Uterus (tissue), 4 donors: ENCODE measurements at places on chromosomes 2 and 18.
A peak's percentile ranks its signal among the peaks of the same experiment; 100 is the strongest.

- DNase-seq, result no peak
Measured at GRCh38 chr2:96552315-96553175, 16.0 kb downstream of the ARID5A start.

DNA sequence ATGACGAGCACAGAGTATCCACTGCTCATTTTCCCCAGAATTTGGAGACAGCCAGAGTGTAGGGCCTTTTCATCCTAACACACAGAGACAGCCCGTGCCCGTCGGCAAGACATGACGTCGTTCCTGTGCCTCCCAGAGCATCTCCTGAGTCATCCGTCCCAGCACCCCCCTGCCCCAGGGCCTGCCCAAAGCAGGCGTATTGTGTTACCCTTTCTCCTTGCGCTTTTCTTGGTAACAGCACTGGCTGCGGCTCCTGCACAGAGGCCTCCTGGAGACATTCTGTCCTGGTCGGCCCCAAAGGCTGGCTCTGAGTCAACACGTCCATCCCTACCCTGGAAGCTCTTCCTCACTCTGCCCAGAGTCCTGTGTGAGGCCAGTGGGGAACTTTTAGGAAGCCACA lies 217.1 kb downstream of the KLHL29 start:
- peak; percentile 59 for DNase-seq

GRCh38 chr2:201135386-201135785 lies 19.4 kb downstream of the CFLAR start:
- no peak for DNase-seq

- no peak for DNase-seq
Measured at GRCh38 chr2:69307579-69308064, 79.4 kb downstream of the GFPT1 start.

DNA sequence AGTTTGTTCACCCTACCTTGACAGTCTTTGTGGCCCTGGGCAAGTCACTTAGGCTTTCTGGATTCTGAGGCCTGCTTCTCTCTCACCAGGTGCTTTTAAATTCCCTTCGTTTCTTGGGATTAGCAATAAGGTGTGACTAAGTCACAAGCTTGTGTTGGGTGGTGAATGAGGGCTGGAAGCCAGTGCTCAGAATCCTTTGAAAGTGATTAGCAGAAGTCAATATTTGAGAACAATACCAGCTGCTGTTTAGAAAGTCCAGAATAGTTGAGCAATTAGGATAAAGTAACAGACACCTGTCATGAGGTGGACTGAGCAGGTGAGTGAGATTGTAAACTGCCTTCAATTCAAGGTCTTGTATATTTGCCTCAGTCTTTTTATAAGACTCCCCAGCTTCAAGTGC lies 19.3 kb upstream of the MGAT5 start:
- DNase-seq, result no peak

- no peak for DNase-seq
Measured at GRCh38 chr18:51370996-51371395, 173.5 kb upstream of the MEX3C start.

GRCh38 chr2:230757476-230757875 lies 44.8 kb downstream of the CAB39 start:
- no peak for DNase-seq

DNA sequence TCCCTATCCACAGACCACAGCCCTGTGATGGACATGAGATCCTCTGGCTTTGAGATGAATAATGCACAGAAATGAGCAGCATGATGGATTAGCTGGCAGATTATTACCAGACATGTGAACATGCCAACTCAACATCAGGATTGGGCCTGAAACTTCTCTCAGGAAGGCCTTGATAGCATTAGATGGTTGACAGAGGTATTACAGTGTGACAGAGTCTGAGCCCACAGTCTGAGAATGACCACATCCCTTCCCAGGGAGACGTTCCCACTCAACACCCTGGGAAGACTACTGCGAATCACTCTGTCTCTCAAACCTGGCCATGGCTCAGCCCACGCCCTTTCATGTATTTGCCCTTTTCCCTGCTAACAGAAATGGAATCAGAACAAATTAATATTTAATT lies 66.9 kb downstream of the BCL11A start:
- DNase-seq, result no peak

DNA sequence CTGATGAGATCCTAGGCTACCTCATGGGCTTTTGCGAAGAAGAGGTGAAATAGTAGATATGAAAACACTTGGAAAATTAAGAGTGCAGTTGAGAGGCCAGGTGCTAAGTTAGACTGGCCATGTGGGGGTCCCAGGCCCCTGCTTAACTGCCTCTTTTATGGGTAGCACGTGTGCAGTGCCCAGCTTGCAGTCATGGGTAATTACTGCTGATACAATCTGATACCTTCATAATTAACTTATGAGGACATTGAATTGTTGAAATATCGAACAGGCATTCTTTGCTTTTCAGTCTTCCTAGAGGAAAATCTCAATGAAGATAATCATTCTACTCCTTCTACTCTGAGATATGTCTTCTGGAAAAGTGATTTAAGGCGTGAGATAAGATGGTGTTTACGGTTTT lies 11.6 kb downstream of the TRAF3IP1 start:
- DNase-seq, result no peak

DNA sequence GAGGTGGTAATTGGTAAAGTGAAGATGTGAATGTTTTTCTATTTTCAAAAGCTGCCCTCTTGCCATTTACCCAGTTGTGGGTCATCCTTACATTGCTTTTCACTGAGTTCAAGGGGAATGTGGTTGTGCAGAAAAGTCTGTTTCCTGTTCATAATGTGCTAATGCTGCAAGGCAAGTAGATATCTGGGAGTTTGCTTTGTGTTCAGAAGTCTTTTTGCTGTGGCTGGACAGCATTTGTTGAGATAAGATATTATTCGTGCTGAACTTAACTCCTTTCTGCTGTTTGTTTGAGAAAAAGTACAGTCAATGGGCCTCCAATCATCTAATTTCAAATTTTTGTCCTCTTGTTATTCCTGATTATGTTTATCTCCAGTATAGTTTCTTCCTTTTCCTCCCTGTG lies 263.2 kb downstream of the LTBP1 start:
- no peak for DNase-seq

GRCh38 chr18:48829443-48830149 lies 121.2 kb downstream of the SMAD7 start:
- DNase-seq, result peak; percentile 18

DNA sequence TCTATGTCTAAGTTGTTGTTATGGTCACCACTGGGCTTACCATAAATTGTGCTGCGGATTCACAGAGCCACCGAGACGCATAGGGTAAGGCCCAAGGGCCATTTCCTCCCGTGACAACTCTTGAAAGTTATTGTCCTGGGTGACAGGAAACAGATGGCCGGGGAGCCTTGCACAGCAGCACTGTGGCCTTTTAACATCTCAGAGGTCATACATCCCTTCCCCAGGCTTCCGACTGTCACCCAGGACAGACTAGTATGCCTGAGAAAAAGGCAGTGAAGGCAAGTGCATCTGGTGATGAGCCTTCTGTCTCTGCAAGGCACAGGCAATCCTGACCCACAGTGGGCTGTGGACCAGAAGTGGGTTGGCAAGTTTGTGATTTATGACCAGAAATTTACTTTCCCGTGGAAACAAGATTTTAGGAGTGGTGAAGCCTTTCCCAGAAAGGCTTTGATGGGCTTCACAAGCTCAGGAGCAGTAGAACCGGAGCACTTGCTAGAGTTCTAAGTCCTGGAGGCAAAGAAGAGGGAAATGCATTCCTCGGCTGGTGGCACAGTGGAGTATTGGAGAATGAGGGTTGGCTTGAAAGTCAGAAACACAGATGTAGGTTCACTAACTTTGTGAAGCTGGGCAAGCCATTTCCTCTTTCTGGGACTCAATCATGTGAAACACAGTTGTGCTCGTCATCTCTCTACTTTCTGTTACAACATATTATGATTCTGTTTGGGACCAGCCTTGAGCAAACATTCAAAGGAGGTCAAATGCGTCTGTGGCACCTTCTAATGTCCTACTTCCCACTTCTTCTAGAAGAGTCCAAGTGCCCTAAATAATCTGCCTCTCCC lies 2.0 kb upstream of the CAPN14 start:
- no peak for DNase-seq

DNA sequence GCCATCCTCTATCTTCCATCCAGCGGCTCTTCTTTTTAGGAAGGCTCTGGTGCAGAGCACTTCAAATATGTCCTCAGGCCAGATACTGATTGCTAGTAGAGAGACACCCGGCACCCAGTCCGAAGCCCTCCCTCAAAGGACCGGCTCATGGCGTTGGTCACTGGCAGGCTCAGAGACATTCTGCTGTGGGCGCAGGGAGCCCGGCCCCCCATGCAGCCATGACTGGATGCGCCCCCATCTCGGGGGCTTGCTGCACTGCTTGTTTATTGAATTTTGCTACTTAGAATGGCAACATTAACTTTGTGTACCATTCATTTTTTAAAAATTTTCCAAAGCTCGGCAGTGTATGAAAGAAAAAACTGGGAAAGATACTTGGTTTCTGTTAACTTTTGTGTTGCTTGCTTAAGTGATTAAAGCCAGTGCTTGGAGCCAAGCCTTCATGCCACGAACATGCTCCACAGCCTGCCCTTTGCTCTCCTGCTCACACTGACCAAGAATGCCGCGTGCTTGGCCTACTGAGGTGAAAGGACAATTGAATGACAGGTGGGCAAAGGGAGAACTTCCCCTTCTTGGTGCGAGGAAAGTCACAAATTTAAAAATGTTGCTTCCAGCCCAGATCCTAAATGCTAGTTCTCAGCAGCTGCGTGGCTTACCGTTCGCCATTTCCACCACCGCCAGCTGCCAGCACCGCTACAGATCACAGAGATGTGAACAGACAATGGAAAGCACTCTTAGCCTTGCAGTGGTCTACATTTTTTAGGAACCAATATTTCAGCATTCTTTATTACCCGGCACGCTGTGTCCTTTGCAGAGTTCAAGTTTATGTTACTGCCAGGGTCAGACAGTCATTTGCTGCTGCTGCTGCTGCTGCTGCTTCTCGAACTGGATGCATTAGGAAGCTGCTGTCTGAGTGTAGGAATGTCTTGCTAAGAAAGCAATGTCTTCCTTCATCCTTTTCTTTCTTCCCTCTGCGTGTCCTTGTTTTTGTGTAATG lies 76.7 kb downstream of the FAM210A start:
- no peak for DNase-seq

DNA sequence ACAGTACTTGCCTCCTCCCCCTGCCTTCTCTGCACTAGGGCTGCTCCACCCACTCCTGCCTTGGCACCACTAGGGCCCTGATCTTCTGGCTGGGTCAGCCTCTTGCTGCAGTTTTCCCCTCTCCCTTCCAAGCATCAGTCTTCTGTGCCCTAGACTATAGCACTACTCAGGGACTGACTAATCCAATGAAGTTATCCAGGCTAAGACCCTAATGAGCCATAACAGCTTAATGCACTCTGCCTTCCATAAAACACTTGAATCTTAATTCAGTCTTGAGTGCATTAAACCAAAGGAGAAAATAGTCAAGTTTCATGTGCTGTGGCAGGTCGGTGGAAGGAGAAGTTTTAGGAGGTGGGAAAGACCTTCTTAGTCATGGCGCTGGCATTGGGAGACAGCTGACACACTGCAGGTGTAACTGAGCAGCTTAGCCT lies 95.7 kb downstream of the BIN1 start:
- peak; percentile 67 for DNase-seq

- no peak for DNase-seq
Measured at GRCh38 chr2:20707601-20708000, 40.7 kb downstream of the GDF7 start.
